Fibroblast of lung (primary cell): ENCODE measurements at places on chromosomes 7 and 10.

DNA sequence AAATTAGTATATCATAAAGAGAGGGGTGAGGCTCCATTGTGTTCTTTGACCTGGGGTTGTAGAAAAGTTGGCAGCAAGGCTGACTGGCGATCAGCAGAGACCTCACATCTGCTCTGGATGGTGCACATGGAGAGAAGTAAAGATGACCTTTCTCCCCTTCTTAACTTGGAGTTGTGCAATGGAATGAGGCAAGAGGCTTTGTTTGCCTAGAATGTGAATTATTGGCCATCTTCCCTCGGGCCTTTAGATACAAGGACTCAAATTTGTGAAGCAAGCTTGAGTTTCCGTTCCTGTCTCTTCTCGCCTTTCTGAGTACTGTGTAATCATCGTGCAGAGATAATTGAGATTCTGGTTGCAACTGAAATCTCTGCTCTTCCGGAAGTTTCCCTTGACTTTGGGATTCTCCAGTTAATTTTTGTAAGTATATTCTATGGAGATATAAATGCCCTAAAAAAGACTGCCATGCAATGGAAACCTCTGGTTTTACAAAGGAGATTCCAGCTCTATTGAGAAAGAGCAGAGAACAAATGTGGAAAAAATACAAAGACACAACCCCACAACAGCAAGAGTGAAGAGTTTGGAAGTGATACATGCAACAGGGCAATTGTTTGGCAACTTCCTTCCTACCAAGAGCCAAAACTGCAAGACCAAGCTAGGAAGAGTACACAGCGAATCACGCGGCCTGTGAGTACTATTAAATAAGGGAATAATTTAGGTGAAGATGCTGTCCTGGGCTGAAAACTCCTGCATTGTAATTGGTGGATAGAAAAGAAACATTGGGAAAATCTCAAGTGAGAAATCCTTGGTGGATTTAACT lies 542.3 kb upstream of the NRP1 start:
- no peak for DNase-seq

DNA sequence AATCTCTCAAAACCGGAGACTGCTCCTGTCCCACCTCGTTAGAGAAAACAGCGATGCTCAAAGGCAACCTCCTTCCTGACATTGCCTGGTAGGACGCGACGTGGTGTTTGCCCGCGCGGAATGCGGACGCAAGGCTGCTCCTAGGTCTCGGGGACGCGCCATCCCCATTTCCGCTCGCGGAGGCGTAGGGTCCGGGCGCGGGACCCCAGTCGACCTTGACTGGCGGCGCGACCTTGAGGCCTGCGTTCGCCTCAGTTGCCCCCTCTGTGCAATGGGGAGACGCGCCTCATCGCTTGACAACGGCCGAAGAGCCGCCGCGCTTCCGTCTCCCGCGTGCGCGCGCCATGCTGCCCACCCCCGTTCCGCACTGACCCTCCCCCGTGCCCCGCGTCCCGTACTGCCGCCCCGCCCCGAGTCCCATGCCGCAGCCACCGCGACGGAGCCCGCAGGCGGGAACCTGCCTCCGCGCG lies 412 bp upstream of the PPIA start:
- peak; percentile 45 for DNase-seq

GRCh38 chr7:66741-67140 lies 125.6 kb upstream of the FAM20C start:
- DNase-seq = no peak

DNA sequence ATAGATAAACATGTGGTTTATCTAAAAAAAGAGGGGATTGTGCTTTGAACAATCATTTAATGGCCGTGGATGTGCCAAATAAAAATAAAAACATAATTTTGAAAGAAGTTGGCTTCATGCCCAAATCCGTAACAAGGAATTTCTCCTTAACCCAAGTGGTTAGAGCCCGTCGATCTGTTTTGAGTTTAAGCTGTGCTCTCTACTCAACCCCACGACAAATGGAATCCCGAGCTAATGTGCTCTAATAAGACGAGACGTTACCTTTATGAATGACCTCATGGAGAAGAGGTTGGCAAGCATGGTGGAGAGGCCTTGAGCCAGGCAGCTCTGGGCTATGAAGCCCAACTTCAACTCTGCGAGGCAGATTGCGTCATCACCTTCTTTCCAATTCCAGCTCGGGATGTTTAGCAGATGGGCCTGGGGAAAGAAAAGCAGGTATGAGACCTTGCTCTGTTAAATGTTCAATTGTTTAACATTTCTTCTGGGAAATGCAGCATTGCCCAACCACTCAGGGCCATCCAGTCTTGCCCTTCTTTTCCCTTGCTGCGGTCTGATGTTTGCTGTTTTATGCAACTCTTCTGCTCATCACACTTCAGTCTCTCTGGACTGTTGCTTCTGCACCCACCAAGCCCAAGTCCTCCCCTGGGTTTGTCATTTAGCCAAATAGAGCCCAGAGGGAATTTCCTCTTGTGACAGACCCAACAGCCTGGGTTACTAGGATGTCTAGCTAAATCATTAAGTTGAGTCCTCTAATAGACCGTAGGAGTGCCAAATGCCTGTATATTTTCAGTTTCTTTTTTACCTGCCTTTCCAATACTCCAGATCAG lies 564.6 kb downstream of the KCNMA1 start:
- no peak for DNase-seq

DNA sequence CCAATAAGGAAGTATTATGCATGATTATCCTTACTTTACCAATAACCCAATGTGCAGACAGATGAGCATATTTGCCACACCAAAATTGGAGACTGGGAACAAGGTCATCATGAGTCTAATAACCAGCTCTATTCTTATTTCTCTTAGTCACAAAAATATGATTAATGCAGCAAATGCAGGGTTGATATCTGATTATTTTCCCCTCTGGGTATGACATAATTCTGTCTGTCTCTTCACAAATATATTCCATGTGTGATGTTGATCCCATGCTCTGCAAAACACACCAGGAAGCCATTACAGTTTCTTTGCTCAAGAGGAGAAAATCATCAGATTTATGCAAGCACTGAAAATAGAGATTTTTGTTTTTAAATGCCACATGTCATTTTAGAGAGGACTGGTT lies 196.5 kb upstream of the DGKB start:
- DNase-seq = no peak

DNA sequence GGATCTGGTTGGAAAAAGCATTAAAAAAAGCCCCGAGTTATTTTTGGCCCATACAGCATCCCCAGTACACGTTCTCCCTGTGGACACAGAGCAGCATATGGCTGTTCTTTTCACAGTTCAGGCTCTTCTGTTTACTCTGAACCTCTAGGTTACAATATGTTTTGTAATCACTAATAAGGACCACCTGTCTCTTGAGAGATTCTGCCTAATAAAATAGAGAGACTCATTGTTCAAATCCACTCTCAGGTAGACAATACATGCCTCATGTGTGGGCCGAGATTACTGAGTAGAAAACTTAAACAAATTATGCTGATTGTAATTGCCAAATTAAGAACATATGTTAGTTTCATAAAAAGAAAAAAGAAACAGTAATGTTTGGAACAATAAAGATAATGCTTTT lies 647.7 kb downstream of the GRM8 start:
- no peak for DNase-seq

GRCh38 chr7:2564970-2565540 lies 6.3 kb downstream of the IQCE start:
- DNase-seq = peak; percentile 52

DNA sequence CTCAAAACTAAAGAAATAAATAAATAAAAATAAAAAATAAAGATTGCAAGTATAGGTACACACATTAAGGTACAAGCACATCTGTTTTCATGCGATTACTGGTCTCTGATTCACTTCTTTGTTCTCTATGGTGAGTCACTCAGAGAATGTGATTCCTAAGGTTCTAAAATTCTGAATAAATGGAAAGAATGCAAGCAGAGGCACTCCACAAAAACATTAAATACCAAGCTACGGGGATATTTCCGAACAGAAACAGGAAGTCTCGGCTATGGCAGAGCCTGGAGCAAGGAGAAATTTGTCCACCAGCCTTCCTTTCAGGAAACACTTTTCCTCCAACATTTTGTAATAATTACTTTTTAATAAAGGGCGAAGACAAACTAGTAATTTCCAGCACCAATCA lies 1.4 kb downstream of the VOPP1 start:
- peak; percentile 34 for DNase-seq

DNA sequence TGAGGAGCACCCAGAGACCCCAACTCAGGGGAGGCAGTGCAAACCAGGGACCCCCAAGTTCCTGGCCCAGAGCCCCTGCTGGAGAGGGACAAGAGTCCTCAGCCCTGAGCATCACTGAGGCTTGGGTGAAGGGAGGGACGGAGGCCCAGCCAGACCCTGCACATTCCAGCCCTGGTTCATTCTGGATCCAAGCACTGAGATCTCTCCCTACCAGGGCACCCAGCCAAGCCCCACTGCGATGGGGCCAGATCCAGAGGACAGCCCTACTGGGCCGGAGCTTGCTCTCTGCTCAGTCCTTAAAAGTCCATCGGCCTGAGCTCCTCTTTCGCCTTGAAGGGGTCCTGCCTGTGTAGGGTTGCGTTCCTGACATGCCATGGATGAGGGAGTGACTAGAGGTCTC lies 40.5 kb upstream of the RABGEF1 start:
- peak; percentile 24 for DNase-seq

- no peak for DNase-seq
These were observed 185.9 kb downstream of the RAB11FIP2 start for GRCh38 chr10:117860823-117861222.

- DNase-seq = no peak
These were observed 507.8 kb upstream of the MKI67 start for GRCh38 chr10:128633864-128634540.

DNA sequence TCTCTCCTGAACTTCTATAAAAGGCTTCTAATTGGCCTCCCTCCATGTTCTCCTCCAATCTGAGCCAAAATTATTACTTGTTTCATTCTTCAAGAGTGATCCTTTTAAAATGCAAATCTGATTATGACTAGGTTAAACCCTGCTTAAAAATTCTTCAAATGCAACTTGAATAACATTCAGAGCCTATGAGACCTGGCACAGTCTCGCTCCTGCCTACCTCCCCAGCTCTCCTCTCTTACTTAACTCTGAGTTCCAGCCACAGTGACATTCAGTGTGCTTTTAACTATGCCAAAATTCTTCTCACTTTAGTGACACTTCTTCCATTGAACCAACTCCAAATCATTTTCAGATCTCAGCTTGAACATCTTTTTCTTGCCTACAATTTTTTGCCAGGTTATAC lies 68.8 kb downstream of the TMEM168 start:
- DNase-seq = no peak

DNA sequence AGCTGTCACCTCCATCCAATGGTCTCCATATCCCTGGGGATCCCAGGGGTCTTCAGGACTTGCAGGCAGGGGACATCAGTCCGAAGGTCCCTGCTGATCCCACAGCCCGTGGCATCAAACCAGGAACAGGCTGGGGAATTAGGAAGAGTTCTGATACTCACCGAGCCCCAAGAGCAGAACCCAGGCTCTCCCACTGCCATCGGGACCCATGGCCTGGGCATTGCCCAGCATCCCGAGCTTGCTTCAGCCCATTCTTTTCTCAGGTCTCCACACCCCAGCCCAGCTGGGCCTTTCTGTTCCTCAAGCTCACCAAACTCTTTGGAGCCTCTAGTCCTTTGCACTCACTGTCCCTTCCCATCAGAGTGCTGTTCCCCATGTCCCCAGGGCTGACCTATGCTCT lies 280.9 kb downstream of the GRID1 start:
- DNase-seq = no peak

DNA sequence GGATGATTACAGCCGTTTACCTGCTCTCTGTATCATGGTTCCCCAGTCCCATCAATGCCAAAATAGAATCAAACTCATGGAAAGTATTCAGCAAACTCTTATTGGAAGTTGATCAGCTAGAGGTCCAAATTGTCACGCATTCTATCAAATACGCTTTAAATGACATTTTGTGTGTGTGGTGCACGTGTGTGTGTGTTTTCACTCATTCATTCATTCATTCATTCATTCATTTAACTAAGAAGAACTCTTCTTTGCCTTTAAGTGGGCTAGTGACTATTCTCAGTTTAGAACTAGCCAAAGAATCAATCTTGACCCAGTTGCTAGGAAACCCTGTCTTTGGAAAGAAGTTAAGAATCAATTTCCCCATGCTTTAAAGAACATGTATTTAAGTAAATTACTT lies 102.8 kb downstream of the RTKN2 start:
- no peak for DNase-seq

DNA sequence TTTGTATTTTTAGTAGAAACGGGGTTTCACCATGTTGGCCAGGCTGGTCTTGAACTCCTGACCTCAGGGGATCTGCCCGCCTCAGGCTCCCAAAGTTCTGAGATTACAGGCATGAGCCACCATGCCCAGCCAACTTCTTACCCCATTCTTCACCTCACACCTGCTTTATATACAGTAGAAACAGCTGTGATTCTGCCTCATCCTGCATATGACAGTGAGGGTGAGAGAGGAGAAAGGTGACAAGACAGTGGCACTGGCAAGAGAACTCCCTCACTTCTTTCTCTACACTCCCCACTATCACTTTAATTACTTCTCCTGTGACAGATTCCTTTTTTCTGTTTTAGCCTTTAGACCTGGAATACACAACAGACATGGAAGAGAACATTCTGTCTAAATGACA lies 61.8 kb upstream of the CAPZA2 start:
- DNase-seq = no peak

DNA sequence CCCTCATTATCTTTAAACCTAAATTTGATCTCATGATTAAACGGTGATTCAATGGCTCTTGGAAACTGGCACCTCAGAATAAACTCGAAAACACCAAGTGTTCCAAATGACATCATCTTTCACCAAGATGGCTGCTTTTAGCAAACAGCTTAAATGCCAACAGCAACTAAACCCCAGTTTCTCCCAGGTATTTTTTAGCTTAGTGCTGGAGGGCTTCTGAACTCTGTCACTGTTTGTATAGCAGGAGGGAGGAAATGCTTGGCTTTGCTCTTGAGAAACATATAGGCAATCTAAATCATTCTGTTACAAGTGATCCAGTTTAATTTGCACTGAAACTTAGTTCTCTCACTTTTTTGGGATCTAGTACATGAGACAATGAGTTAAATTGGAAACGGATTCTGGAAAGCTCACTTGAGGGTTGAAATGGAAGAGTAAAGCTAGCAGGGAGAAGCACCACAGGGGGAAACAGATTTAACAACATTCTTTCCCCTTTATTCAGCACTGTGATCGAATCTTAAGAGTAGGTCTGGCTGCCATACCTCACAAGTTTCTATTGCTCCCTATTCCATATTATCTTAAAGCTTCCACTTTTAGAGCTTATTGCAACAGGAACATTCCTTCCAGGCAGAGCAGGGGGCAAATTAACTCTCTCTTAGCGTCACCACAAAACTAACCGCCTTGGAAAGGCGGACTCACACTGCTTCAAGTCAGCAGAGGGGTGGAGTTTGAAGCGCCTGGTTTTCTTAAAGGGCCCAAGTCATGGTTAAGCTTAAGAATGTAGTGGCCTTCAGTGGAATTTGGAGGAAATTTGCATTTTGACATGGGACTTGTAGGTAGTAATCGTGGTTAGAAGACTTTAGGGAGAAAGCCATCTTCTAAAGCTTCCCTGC lies 1.8 kb upstream of the CCDC6 start:
- peak; percentile 92 for DNase-seq

- DNase-seq = no peak
These were observed 261.6 kb upstream of the AOAH start for GRCh38 chr7:36985866-36986400.

- peak; percentile 75 for DNase-seq
These were observed 45.5 kb upstream of the CYTH3 start for GRCh38 chr7:6317797-6318438.
